ENCODE measurements at places on chromosomes 2 and 18.

GRCh38 chr2:108637304-108637669 is 82.0 kb upstream of the RANBP2 start:
- DNase-seq, result no peak

- DNase-seq, result no peak
Measured at GRCh38 chr2:964562-964961, 13.9 kb downstream of the SNTG2 start.

GRCh38 chr18:59820663-59821062 is 79.1 kb upstream of the PMAIP1 start:
- DNase-seq, result no peak

DNA sequence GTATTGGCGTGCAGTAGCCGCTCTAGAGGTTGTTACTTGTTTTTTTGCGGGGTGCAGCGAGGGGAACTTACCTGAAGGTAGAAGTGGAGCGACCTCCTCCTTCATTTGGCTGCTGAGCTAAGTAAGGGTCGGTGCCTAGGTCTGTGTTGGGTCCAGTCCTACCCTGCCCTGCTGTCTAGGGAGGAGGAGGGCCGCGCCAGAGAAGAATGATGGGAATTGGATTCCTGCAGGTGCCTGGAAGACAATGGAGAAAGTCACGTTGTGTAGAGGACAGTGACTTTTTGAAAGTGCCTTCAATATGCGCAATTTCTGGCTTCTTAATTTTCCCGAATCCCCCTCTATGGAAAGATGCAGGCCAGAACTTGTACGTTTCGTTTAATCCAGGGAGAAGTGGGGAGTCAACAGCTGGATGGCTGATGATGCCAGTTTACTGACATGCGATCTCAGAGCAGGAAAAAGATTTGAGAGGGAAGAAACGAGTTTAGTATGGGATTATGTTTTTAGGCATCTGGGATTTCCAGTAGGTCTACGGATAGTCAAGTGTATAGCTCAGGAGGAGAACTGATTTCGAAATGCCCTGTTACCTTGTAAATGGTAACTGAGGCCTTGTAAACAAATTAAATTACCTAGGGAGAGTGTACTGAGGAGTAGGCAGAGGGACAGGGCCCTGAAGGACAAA is 653 bp downstream of the MRPS9 start:
- no peak for DNase-seq
